ENCODE measurements at places on chromosomes 12 and 14.
A peak's percentile ranks its signal among the peaks of the same experiment; 100 is the strongest.

DNA sequence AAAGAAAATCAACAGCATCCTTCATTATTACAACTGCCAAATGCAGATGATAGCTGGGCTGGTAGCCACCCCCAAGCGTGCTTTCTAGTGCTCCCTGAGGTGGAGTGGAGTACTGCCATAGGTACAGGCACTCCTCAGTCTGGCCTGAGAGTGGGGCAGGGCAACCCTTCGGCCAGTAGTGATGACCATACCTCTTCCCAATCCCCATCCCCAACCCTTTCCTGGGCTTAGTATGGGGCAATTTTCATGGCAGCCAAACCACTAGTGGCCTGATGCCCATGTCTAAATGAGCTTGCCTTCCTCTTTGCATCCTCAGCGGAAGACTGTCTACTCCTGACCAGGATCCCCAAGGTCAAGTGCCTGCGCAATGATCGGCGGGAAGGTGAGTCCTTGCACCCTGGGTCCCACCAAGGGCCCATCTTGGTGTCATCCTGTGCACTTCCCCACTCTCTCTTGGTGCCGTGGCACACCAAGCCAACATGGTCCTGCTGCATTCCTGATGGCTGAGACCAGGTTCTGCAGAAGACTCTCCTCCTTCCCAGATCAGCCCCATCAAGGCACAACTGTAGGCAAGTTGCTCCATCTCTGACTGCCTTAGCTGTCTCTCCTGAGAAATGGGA lies 65.8 kb downstream of the GALNT16 start:
- DNase-seq, result no peak

GRCh38 chr12:127987199-127987901 lies 279.6 kb upstream of the TMEM132C start:
- DNase-seq, result peak; percentile 94

DNA sequence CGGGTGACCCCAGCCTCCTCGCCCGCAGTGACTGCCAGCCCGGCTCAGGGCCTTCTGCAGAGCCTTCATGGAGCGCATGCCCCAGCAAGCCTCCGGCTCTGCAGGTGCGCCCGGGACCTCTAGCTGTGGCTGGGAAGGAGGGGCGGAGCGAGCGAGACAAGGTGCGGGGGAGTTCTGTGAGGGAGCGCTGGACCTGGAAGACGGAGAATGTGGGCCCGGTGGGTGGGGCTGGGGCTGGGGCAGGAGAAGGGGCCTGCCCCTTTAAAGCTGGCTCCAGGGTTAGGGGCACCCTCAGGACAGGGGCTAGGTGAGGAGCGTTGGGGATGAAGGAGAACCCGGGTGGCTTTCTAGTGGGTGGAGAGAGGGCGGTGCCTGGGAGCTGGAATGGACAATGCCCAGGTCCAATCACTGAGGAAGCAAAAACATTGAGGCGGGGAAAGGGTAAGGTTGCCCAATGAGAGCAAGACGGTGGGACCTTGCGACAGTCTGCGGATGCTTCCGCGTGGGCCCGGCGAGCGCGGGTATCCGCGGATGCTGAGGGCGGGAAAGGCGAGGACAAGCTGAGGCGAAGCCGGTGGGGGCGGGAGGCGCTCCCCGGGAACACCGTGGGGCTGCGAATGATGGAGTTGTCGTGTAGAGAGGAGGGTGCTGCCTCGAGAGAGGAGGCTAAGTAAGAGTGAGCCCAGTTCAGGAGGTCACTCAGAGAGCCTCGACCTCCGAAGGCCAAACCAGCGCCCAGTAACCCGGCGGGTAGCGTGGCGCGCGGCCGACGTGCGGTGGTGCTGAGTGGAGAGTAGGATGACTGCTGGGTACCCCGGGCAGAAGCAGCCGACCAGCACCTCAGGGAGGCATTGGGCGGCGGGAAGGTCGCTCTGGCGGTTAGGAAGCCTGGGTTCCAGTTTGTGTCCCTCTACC lies at the start of gene GLS2:
Gene GLS2, minus strand, starts transcription at position 121 of the 915 bp plus-strand sequence. Its CDS starts 43 bp downstream, at position 78.
- DNase-seq, result peak; percentile 80

DNA sequence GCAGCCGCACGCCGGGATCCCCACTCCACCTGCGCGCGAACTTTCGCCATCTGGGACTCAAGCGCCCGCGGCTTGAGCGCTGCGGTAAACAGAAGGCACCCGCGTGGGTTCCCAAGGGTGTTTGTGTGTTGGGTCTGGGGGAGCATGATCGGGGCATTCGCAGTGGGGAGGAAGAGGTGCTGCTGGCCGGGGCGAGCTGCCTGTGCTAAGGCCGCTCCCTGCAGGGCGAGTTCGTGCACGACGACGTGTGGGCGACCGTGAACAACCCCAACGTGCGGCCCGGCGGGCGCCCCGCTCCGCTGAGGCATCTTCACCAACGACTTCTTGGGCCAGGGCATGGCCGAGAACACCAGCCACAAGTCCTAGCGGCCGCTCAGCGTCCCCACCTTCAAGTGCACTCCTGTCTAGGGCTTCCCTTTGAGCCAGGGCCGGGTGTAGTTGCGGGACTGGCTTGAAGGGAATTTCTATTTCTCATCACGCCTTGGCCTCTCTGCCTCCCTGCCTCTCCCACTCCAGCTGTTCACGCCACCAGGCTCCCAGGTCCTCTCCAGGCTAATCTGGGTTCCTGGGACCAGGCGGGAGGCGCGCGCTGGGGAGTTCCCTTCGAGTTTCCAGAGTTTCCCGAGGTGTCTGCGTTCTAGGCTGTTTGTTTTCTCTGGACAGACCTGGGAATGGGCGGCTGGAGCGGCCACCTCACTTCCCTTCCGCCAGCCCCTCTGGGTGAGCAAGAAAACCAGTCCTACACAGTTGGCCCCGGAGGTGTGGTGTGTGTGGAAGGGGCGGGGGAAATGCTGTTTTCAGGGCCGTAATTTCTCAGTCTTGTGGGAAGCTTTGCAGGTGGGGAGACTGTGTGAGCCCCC lies 417.8 kb upstream of the TMTC1 start:
- no peak for DNase-seq

- DNase-seq, result peak; percentile 45
These were observed 54.7 kb upstream of the FKBP4 start for GRCh38 chr12:2739832-2740641.

DNA sequence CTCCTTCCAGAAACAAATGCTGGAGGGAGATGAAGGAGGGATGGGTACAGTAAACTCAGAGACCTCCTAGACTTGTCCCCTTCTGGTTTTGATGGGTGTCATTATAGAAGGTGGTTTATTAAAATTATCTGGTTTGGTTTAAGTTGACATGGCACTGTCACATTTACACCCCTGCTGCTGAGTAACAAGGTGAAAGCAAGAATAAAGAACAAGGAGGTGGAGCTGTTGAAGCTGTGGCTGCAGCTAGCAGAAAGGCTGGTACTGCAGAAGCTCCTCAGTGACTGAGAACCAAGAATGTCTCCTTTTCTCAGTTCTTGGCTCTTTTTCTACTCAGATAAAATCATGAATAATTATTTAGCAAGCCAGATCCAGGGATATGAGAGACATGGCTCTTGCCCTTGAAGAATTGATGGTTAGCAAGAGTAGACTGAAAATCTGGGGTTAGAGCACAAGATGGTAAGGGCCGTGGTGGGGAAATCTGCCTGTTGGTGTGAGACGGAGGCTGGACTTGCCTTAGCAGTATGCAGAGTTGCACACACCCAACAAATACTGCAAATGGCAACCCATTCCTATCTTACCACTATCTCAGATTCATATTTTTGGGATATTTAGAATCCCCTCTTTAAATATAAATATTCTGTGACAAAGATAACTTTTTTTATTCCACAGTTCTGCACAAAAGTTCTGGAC lies at the start of gene GZMH:
Gene GZMH, minus strand, starts transcription at position 31 of the 690 bp plus-strand sequence. CDS start 72 bp downstream, outside the sequence.
- no peak for DNase-seq

DNA sequence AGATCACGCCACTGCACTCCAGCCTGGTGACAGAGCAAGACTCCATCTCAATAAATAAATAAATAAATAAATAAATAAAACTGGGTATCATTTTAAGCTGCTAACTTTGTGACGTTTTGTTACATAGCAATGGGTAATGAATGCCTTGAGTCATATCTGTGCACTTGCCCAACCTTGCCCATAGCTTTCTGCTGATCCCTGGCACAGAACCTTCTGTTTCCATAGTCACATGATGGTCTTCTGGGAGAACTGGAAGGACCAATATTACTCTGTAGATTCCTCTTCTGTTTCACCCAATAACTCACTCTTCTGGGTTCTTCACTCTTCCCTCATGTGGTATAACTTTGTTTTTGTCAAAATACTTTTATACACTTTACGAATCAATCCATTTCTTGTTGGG lies 140.8 kb downstream of the SCARB1 start:
- no peak for DNase-seq

DNA sequence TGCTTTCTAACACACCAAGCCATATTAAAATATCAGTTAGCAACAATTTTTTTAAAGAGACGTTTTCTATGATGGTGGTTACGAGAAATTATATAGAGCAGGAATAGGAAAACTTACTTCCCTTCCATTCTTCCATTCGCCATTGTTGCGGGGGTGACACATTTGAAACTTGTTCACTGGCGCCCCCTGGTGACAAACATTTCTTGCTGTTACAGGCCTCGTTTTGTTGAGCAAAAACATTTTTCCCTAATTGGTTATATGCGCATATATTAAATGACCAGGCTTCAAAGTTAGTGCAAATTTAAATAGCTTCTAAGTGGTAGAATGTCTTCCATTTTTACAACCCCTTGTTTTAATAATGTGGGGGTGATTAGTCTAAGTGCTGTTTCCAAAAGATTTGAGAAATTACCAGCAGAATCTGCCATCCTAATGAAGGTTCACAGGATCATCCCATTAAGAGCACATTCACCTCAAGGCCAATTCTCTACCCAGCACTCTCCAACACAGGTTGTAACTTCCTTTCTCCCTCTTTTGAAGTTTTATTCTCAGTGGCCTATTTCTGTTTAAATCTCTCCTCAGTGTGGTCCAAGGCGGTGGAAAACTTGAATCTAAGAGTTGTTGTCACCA lies 1124.7 kb downstream of the FLRT2 start:
- DNase-seq, result peak; percentile 45

DNA sequence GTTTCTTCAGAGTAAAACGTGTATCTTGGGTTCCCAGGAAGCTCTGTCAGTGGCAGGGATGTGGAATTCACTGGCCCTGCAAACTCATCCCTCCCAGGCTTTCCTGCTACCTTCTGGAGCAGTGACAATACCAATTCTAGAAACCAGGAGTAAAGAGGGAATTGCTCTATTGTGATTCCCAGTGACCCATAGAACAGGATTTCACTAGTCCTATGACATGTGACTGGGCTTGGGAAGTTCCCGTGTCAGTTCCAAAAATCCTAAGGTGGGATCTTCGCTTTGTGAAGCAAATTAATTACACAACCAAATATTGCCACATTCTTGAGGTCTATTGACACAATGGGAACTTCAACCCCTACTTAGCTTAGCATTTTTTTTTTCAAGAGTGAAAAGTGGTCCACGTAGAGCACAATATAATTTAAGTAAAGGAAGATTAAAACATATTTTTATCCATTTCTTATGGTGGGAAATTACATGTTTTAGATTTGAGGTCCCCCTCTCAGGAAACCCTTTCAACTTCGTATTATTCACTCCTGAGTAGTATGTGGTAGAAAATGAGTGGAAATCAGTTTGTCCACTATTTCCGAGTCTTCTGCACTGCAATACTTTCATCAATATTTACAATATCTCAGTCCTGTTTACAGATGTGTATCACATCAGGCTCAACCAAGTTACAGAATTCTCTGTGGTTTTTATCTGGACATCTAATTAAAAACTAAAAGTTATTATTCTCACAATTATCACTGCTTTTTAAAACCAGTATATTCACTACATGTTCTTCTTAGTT lies 88.9 kb upstream of the SOX5 start:
- DNase-seq, result no peak

- DNase-seq, result no peak
These were observed 186.6 kb upstream of the RMST start for GRCh38 chr12:97275728-97276590.

GRCh38 chr12:26564391-26564790 lies 268.6 kb downstream of the ITPR2 start:
- peak; percentile 11 for DNase-seq

DNA sequence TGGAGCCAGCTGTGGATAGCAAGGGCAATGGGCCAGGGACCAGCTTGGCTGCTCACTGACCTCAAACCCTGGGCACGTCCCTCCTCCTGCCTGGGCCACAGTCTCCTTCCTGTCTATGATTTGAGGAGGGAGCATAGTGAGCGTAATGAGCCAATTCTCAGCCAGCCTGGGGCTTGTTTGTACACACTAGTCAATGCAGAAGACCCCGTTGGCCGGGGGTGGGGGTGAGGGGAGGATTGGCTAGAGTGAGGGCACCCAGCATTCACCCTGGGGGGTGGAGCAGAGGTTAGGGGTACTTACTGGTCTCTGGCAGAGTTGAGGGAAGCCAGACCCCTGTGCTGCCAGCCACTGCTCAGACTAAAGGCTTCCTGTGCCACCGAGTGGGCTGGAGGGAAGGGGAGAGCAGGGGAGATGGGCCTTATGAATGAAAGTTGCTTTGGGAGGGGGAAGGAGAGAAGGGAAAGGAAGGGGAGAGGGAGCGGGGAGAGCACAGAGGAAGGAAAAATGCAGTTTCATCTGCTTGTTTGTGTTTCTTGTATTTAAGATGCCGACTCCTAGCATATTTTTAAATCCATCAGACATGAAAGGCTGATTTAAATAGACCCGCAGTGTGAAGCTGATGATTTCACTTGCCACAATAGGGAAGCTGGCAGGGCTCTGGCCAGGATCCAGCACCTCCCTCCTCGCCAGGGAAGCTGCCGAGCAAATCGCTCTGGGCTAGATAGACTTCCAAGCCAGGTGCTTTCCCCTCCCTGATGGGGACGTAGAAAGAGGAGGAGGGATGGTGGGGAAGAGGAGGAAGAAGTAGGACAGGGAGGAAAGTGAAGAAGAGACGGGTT lies 114.0 kb downstream of the PRMT8 start:
- DNase-seq, result peak; percentile 10

DNA sequence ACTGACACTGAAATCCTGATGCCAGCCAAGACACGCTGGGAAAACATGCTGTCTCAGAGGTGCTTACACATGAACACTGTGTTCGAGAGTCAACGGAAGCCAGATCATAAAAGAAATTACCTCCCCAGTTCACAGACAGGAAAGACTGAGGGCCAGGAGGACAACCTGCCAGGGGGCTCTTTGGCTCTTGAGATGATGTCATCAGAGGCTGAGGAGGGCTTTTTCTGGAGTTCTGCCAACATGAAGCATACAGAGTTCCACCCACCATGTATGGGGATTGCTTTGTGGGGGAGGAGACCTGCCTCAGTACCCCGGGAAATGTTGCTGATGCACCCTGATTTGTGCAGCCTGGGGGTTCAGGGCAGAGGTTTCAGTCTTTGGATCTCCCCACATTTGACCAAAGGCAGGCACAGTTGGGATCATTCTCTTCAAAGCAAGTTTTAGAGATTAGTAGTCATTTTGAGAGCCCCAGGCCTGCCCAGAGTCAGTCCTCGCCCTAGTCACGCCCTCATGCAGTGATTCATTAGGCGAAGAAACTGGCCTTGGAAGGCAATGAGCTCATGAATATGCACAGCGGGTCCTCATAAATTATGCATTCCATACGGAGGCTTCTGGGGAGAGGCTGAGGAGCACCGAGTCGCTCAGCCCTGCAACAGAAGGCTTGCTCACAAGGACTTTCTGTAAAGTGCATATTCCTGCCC lies 34.9 kb upstream of the EML1 start:
- DNase-seq, result peak; percentile 99

DNA sequence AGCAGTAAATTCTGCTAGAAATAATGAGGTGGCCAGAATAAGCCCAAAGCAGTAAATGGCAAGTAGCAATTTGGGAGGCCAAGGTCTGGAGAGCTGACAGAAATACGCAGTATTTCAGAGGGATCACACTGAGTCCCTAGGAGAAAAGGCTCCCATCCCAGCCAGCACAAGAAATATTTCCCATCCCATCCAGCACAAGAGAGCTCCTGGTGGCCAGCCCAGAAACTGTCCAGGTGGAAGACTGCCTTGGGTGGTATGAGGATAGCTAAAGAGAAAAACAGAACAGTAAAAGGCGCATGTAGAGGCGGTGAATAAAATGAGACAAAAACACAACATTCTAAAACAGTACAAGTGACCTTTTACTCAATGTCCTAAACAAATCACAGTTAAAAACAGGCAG lies 120.7 kb downstream of the HECTD4 start:
- DNase-seq, result no peak

Measured in EL (cell line).